HL-60 (cell line): ENCODE measurements at places on chromosomes 6 and 20.
A peak's percentile ranks its signal among the peaks of the same experiment; 100 is the strongest.

DNA sequence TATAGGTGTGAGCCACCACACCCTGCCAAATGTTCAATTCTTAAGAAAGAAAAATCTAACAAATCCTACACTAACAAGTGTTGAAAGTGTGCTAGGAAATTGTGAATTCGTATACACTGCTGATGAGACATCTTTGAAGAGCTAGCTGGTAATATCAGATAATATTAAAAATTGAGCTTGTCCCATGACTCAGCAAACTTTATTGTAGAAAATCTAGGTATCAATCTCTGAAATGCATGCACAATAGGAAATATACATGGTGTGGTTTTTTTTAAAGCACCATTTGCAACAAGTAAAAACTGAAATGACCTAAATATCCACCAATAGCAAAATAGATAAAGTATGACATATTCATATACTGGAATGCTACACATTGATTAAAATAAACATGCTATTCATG lies 110.1 kb upstream of the NXT1 start:
- no peak for DNase-seq

- DNase-seq, result peak; percentile 6
These were observed 43.5 kb upstream of the TIAM2 start for GRCh38 chr6:154951345-154952200.

- DNase-seq, result no peak
These were observed 57.7 kb downstream of the DNAAF9 start for GRCh38 chr20:3349786-3350185.

- DNase-seq, result no peak
These were observed 851.2 kb downstream of the DHX35 start for GRCh38 chr20:39813190-39813829.

GRCh38 chr20:50409495-50409894 lies 100.7 kb upstream of the PTPN1 start:
- peak; percentile 59 for DNase-seq

DNA sequence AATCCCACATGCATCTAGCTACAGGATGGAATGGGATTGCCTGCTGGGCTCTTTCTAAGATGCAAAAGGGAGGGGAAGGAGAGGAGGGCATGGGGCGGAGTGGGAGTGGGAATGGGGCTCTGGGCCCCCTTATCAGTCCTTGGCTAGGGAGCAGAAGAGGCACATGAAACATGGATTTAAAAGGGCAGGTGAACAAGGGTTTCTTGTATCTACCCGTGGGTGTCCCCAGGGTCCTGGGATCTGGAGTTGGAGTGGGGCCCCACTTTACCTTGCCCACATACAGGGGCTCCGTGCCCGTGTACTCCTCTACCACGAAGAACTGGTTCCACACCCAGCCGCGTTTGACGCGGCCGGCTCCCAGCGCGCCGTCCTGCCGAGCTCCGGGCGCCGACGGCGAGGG lies 57.5 kb downstream of the CDH22 start:
- DNase-seq, result no peak

DNA sequence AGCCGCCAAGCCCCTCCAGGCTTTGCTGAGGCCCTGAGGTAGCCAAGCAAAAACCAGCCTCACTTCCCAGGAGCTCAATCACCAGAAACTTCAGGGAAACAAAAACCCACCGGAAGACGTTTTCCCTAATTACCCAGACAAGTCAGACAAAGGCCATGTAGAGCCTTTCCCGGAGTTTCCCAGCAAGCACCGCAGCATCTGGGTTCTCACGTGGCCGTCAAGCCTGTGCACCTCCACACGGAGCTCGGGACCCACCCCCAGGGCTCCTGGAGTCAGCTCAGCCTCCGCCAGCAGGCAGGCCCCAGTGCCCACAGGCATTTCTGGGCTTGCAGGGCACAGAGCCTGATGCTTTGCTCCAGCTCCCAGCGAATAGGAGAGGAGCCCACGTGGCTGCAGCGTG lies 10.1 kb upstream of the MRGBP start:
- DNase-seq, result no peak
